ENCODE measurements at places on chromosomes 2 and 18.

GRCh38 chr18:35236571-35237363 is 4.1 kb upstream of the ZNF397 start:
- DNase-seq: peak; percentile 39

DNA sequence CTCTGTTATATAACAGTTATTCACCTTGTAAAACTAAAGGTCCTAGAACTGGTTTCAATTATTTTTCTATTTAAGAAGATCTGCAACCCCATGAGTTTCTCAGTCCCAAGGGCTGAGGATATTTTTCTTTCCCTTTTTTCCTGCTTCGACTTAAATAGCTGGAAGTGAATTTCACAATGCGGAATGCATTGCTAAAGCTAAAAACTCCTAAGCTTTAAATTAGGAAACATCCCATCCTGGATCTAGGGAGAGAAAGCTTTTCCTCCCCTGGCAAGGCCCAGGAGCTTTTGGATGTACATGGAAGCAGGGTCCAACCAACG is 1.4 kb downstream of the RFX8 start:
- peak; percentile 41 for DNase-seq

DNA sequence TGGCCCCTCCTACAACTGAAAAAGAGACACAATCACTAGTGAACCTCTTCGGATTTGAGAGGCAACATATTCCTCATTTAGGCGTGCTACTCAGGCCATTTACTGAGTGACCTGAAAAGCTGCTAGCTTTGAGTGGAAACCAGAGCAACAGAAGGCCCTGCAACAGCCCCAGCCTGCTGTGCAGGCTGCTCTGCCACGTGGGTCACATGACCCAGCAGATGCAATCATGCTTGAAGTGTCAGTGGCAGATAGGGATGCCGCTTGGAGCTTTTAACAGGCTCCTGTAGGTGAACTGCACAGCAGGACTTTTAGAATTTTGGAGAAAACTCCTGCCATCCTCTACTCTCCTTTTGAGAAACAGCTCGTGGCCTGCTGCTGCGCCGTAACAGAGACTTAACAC is 578.6 kb upstream of the RAB6C start:
- DNase-seq: no peak

DNA sequence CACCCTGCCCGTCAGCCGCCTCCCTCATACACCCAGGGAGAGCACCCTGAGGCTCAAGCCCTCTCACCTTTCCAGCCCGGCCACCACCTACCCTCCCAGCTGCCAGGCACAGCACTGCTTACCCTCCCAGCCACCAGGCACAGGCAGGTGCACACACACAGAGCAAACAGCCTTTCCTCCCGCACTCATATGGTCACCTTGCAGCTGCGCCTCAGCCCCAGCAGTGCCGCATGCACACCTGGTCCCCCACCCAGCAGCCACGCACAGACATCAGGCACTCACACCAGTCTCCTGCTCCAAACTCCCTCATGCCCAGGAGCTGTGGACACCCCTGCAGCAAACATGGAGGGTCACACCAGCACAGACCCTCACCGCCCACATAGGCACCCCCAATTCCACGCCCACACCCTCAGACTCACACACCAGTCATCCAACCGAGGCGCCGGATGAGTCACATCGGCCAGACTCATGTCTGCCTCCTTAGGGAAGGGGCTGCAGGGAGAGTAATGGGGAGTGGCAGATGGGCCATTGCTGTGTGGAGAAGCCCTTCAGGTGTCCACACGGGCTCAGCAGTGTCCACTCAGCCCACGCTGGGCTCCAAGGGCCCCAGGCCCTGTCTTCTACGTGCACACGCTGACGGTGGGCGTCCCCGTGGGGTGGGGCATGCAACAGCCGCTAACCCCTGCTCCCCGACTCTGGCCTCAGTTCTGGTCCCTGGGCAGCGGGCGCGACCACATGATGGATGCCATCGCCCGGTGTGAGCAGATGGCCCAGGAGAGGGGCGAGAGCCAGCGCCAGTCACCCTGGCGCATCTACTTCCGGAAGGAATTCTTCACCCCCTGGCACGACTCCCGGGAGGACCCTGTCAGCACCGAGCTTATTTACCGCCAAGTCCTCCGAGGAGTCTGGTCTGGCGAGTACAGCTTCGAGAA is 22.3 kb upstream of the GPR17 start:
- DNase-seq: peak; percentile 57

DNA sequence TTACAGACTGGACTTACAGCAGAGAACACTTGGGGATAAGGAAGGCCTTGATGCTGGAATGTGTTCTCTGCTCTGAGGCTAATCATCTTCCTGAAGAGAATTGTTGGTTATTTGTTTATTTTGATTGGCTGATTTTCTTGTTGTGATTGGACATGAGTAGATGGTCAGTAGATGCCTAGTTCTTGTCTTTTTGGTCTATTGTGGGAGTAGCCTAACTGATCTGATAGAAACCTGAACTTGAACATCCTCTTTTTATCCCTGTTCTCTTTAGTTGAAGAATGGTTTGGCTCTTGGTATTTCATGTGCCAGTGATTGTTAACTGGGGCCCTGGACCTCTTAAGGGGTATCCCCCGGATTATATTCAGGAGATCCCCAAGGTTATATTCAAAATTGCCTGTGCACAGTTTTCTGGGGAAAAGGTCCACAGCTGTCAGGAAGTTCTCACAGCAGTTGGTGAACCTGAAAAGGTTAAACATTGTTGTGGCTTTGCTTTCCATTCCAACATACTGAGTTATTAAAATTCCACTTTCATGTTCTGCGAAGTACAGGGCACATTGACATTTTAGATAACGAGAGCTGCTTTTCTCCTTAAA is 13.6 kb downstream of the TWSG1 start:
- DNase-seq: no peak

DNA sequence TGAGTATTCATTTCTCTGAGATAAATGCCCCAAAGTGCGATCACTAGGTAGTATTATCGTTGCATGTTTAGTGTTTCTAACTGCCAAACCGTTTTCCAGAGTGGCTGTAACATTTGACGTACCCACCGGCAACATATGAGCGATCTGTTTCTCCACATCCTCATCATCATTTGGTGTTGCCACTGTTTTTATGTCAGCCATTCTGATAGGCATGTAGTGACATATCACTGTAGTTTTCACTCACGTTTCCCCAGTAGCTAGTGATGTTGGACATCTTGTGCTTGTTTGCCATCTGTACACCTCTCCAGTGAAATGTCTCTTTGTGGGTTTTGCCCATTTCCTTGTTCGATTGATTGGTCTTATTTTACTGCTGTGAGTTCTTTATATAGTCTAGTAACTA is 63.8 kb downstream of the ACAA2 start:
- no peak for DNase-seq

GRCh38 chr18:11411048-11411447 is 198.3 kb upstream of the SLC35G4 start:
- DNase-seq: no peak

- no peak for DNase-seq
These were observed 576.2 kb downstream of the METTL4 start for GRCh38 chr18:1995041-1995612.

- DNase-seq: no peak
These were observed 107.5 kb downstream of the MSTN start for GRCh38 chr2:189954989-189955388.
